RWPE1 (cell line): ENCODE measurements at places on chromosomes 6 and 20.
A peak's percentile ranks its signal among the peaks of the same experiment; 100 is the strongest.

- no peak for DNase-seq
Observed at GRCh38 chr6:122930252-122931180, 65.5 kb upstream of the CLVS2 start.

- DNase-seq = peak; percentile 87
Observed at GRCh38 chr6:6969761-6970223, 138.0 kb upstream of the RREB1 start.

GRCh38 chr6:40509716-40510260 is 77.4 kb downstream of the LRFN2 start:
- DNase-seq = no peak

GRCh38 chr20:18254615-18255014 is 33.7 kb upstream of the ZNF133 start:
- DNase-seq = no peak

DNA sequence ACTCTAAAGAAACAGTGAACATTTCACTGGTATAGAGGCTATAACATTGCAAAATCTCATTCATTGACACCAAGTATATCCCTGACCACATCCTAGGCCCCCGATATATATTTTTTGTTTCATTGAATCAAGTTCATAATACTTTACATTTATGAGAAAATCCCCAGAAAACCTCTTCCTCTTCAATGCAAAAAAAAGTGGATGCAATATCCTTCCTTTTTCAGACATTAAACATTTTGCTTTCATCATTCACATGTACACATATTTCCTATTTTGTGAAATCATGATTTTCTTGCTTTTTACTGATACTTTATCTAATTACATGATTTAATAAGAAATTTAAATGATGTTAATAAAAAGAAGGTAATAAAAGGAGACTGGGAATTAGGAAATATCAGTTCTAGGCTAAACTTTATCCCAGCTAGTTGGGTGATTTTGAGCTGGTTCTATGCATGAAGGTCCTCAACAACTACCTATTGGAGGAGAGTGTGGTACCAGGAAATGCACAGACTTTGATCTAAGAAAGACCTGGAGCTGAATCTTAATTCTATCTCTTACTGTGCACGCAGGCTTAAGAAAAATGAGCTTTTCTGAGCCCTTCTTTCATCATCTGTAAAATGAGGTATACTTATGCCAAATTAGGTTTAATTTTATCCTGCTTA is 4.9 kb downstream of the SYNE1 start:
- no peak for DNase-seq

- no peak for DNase-seq
Observed at GRCh38 chr20:54098047-54098446, 27.7 kb upstream of the BCAS1 start.

DNA sequence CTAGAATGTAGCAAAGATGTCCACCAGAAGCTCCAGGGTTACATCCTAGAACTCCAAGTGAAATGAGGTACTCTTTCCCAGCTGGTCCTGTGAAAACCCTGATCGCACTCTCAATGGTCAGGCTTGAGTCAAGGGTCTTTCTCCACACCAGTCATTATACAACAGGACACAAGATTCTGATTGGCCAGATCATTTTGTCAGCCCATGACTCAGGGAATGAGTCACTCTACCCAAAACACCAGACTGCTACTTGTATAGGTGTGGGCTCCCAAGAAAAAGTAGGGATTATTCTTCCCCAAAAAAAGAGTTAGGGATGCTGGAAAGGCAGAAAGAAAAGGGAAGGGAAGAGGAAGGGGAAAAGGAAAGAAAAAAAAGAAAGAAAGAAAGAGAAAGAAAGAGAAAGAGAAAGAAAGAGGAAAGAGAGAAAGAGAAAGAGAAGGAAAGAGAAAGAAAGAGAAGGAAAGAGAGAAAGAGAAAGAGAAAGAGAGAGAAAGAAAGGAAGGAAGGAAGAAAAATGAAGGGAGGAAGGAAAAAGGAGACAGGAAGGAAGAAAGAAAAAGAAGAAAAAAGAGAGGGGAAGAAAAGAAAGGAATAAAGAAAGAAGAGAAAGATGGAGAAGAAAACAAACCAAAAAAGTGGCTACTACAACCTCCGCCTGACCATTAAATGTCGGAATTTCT is 30.5 kb downstream of the ANKEF1 start:
- no peak for DNase-seq

- DNase-seq = peak; percentile 18
Observed at GRCh38 chr6:124854338-124854922, 107.8 kb upstream of the RNF217 start.

- no peak for DNase-seq
Observed at GRCh38 chr20:4961746-4962145, 39.6 kb downstream of the SLC23A2 start.

DNA sequence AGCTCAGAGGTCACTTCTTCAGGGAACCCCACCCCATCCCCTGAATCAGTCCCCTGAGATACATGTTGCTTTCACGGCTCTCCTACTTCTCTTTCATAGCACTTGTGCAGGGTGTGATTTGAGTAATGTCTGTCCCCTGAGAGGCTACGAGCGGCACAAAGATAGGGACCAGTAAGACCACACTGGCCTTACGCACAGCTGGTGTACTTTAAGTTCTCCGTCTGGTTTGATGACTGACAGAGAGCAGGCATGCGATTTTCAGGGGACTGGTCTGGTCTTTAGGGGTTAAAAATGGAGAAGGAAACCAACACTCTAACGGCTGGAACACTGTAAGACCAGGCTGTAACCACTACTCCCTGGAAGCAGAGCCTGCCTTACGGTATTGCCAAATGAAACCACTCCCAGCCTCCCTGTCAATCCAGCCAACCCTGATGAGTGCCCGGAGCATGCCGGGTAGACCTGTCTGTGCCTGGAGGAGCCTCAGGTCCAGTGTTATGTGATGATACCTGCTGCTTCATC is 47.1 kb downstream of the ELMO2 start:
- no peak for DNase-seq

- DNase-seq = no peak
Observed at GRCh38 chr6:16583144-16583762, 178.0 kb downstream of the ATXN1 start.

DNA sequence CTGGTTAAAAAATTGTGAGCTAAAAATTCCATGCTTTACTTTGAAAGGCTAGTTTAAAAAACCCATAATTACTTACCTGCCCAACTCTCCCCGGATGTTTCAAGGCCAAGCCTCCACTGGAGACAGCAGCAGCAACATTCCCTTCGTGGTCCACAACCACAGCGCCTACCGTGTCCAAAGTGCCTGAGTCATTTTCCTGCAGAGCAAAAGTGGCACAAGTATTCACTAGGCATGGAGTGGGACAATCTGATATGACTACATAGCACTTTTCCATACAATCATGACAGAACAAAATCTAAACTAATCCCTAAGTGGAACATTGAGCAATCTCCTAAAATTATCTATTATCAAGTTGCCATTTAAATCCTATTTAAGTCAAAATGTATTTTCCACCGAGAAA is 104.8 kb downstream of the TASP1 start:
- DNase-seq = no peak

DNA sequence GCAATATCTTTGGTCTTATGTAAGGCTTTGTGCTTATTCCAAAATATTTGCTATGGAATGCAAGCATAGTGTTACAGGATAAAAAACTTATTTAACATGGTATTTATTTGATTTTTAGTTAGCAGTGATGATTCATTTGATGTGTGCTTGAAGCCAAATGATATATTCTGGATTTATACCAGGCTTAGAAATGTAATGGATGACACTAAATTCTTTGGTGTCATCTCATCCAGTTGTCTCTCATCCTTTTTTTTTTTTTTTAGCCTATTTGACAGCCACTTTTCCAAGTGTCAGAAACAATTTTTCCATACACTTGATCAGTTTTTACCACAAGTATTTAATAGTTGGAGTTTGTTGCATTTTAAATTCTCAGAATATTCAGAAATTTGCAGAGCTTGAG is 515.3 kb downstream of the CDKAL1 start:
- DNase-seq = no peak

DNA sequence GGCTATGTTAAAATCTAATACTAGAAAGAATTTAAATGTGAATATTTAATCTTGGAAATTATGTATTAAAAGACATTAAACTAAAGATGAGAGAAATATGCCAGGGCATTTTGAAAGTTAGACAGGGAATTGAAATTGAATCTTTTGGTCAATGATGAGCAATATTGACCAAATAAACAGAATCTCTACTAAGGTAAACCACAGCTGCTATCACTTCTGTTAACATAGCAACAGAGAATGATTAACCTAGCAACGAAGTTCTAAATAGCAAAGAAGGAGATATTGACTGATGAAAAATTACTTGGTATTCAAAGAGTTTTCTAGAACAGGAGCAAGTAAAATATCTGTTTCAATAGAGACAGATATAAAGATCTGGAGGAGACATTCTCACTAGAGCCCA is 45.2 kb upstream of the RSPO3 start:
- DNase-seq = no peak

DNA sequence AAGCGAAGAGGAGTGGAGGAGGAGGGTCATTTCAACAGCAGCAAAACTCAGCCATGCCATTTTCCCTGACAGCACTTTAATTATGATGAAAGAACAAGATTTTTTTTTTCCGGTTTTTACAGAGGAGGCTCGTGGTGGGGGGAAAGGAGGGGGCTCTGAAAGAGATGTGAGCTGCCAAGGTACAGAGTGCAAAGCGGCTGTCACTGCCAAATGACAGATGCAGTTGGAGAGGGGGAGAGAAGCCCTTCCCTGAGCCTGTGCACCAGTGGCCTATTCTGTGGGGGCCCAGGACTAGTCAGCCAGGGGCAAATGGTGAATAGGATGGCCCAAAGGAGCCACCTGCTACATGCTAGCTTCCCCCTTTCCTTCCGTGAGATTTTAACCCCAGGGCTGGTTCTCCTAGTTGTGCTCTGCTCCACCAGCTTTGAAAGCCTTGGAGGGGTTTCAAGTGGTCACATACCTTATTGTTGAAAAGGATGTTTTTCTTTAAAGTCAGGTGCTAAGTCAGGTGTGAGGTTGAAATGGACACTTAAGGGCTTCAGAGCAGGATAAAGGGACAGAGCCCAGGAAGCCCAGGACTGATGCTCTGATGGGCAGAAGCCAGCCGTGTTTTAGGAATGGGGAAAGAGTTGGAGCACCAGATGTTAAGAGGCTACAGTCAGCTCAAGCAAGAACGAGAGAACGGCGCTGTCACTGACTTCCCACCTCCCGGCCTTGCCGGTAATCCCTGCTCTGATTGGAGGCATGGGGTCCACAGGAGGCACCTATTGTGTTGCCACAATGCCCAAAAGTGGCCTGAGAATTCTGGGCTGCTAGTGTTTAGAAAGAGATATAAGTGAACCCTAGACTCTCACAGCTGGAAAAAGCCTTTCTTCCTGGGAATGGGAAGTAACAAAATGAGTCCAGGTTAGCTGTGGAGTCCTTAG is 24.8 kb downstream of the GNAS start:
- DNase-seq = no peak

DNA sequence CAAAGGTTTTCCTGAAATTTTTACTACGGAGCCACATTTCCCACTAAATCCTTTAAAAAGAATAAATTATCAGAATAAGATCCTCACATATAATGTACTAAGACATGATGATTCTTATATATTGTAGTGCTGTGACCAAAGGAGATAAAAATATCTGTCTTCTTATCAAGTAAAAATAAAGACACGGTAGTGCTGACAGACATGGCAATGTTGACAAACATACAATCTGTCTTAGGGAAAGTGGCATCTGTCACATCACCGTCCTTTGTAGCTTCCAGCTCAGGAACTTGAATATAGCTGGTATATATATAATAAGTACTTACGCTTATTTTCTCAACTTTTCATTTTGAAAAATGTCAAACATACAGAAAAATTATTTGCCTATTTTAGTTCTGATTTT is 66.8 kb downstream of the NUDT3 start:
- no peak for DNase-seq

DNA sequence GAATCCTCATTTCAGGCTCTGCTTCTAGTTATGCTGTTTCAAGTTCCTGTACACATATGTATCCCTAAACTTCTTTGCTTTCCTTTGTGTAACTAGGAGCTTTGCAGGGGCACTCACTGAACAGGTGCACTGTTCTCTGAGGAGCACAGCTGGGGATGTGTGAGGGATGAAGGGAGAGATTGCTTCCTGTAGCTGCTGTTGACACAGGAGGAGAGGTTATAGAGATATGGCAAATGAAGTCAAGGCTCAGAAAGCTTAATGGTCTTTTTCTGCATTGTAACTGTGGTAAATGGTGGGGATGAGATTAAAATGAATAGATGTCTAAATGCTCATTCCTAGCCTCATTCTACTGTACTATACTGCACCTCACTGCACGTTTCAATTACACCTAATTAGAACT is 454.3 kb downstream of the BTBD3 start:
- DNase-seq = no peak

GRCh38 chr6:87736809-87737540 is 34.9 kb upstream of the AKIRIN2 start:
- no peak for DNase-seq

DNA sequence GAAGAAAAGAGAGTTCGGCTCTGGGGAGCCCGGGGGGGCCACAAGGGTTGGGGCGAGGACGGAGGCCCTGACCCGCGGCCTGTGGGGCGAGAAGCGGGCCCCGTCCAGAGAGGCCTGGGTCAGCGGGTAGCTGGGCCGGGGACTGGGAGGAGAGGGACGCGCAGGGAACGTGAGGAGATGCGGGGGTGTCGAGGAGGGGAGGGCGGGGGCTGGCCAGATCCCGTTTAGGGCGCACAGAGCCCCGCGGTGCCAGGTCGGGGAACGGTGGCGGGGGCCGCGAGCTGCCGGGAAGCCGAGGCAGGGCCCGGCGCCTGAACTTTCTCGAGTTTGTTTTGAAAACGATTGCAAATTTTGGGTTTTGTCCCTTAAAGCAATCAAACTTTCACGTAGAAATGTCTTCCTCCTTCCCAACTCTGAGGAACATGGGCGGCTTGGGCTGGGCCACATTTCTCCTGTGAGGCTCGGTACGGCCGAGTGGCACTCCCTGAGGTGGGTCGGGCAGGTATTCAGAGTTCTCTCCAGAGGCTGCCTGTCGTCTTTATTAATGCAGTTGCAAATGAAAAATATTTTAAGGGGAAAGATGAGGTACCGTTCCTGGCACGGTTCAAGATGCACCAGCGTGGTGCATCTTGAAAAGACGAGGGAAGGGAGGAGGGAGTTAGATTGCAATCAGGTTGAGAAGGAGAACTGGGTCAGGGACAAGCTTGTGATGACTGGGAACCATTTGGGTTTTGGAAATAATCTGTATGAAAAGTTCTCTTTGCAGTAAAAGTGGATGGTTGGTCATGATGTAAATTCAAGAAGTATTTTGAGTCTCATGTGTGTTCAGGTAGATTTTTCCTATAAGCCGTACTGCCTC is 972 bp downstream of the RNF8 start:
- peak; percentile 57 for DNase-seq

- no peak for DNase-seq
Observed at GRCh38 chr6:44696099-44696498, 308.6 kb downstream of the CDC5L start.

DNA sequence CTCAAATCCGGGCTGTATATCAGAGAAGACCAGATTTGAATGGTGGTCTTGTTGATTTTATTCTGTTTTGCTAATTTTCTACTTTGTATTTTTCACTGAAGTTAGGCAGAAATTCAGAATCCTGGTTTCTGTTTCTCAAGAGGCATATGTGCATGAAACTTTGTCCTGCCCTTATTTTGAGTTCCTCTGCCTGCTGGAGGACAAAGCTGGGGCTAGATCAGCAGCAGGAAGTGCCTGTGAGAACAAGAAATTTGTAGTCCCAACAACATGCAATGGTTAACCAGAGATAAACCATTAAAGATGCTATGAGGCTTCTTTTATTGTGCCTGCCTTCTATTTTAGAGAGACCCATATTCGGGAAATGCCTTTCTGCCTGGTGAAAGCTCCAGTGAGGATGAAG is 37.1 kb downstream of the BEND6 start:
- no peak for DNase-seq
